ENCODE measurements at places on chromosomes 11 and 22.

GRCh38 chr22:35373781-35374180 lies 7.1 kb upstream of the HMOX1 start:
- no peak for DNase-seq

DNA sequence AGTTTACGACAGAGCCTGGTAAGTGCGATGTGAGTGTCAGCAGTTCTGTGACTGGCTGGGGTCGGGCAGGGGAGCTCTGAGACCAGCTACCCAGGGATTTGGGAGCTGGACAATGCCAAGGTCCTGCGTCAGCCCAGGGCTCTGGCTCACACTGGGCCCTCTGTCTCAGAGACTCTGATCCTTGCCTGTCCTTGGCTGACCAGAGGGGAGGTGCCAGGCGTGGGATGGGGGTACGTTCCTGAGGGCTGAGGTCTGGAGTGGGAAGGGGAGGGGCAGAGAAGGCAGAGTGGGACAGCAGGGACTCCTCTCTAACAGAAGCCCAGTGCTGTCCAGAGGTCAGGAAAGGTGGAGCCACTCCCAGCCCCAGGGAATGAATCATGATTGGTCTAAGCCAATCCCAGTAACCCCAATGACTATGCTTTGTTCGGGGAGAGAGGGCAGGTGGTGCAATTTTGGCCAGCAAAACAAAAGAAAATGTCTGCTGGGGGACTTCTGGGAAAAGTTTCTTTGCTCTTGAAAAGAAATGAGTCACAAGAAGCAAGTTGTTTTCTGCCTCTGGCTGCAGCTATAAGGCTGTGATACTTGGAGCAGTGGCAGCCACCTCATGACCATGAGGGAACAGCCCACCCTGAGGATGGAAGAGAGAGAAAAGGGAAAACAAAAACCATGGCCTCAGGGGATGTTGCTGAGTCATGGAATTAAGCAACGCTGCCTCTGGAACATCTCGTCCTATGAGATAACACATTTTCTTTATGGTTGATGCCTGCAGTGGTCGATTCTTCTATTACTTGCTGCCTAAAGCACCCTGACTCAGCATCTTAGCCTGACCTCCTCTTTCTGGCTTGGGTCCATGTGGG lies 108.3 kb downstream of the CHST1 start:
- no peak for DNase-seq

GRCh38 chr11:20131788-20132666 lies 28.2 kb downstream of the DBX1 start:
- peak; percentile 33 for DNase-seq

DNA sequence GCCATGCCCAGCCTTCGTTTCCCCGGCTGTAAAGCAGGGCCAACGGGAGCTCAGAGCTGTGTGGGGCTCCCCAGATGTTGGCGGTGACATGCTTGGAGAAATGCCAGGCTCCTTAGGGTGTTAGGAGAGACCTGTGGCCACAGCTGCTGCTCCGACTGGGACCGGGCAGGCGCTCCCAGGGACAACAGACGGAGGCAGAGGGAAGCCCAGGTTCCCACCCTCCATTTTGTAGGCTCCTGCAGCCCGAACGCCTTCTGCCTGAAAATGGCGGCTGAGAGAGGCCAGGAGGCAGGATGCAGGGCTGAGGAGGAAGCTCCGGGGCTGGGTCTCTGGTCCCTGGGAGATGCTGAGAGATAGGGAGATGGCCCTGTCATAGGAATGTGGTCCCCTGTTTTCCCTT lies 10.0 kb downstream of the CD6 start:
- no peak for DNase-seq

DNA sequence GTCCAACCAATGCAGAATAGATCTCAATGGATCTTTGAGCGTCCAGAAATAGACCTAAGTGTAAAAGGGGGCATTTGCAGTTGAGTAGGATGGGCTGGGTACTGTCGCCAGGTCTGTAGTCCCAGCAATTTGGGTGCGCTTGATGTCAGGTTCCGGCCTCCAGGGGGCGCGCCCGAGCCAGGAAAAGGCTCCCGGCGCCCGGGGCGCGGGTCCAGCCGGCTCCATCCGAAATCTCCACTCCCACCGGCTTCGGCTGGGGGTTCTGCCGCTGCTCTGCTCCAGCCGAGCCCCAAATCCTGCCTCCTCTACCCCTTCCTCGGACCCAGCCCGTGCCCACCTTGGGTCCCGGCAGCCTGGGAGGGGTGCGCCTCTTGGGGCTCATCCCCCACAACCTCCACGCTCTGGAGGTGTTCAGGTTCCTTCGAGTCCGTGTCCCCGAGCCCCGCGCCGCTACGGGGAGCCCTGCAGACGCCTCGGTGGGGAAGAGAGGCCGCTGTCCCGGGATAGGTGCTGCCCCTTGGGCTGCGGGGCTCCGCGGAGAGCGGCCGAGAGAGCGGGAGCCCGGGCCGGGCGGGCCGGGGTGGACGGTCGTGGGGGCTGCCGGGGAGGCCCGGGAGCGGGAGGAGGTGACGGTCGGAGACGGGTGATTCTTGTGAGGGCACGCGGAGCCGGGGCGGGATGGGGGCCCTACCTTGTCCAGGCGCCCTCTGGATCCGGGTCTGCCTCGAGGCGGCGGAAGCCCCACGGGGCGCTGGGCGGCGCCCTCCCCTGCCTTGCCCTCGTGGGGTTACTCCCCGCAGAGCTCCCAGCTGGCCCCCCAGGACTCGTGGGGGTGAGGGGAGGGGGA lies 13.0 kb upstream of the CYB5R3 start:
- no peak for DNase-seq

DNA sequence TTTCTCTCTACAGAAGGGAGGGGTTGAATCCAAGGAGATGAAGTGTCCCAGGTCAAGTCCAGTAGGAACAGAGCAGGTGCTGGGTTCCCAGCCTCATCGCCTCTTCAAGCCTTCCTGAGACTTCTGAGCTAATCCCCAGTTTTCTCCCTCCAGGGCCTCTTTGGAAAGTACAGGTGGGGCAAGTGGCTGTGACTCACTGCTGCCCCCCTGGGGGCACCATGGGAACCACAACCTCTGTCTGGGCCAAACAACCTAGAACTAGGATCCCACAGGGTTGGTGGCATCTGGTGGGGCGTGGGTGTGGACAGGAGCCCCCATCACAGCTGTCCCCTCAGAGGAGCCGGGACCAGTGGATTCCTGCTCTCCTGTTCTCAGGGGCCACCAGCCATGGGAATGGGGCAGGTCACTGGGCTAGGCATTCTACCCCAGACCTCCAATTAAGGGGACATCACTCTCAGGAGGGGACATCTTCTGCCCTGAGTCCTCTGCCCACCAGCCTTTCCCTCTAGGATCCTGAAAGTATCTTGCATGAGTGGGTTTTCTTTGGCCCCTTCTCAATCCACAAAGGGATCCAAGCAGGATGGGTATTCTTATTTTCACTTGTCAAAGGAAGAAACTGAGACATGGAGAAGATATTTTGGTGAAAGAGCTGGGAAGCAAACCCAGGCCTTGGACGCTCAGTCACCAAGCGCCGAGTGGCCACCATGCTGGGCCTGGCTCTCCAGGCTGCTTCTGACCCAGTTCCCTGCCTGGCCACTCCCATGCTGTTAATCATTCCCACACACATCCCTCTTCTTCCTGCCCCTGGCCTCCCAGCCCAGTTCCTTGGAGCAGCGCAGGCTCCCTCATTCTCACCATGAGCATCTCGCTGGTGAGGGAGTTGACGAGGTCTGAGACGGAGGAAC lies 23.8 kb downstream of the LRRC10B start:
- no peak for DNase-seq

- DNase-seq = no peak
These were observed 271.4 kb downstream of the ETS1 start for GRCh38 chr11:128315933-128316332.

DNA sequence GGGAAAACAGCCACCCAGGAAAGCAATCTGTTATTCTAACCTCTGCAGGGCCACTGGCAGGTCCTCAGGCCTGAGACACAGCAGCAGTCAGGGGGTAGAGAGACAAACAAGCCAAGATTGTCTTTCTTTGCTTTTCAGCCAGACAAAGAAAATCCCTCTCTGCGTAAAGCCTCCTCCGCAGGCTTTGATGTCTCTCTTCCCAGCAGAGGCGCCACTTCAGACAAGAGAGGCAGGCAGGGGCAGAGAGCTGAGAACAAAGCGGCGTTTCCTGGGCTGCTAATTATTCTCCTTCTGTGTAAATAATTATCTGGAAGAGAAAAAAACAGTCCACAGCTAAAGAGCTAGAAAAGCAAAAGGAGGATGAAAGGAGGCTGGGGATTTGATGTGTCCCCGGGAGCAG lies 102.7 kb upstream of the SEZ6L start:
- DNase-seq = no peak

DNA sequence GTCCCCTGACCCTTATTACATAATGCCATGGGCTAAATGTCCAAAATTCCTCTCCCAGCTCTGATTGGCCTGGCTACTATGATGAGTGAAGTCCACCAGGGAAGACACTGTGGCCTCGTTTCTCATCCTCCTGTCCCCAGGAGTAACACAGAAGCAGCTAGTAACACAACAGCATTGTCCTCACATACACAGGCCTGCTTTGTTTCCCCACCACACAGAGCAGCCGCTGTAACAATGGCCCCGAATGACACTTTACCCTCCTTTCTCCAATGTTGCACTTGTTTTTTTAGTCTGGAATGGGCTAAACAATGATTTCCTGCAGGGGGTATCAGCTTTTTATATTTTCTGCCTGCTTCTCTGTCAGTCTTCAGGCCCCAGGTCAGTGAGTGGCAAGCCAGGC lies at the start of gene PRR5L:
PRR5L (plus strand) TSS at position 363 of the 400 bp plus-strand sequence. CDS start 104,834 bp downstream, outside the sequence.
- DNase-seq = no peak

DNA sequence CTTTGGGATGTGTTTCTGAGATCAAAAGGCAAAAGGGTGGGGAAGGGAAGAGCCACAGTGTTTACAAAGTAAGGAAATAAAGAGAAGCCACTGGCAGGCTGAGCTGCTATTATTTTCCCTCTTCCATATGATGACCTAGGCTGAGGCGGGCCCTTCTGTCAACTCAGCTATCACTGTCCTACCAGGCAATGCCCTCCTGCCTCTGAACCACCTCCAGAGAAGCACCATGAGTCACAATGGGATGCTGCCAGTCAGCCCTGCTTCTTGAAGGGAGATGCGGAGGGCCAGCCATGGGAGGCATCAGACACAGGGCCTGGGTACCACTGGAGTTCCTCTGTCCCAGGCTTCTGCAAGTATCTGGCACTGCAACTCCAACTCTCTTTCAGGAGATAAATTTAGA lies 107.9 kb upstream of the BID start:
- DNase-seq = no peak

- DNase-seq = no peak
These were observed 16.7 kb upstream of the PISD start for GRCh38 chr22:31678748-31679147.

GRCh38 chr11:69044111-69045013 lies 4.4 kb upstream of the TPCN2 start:
- DNase-seq = peak; percentile 42

DNA sequence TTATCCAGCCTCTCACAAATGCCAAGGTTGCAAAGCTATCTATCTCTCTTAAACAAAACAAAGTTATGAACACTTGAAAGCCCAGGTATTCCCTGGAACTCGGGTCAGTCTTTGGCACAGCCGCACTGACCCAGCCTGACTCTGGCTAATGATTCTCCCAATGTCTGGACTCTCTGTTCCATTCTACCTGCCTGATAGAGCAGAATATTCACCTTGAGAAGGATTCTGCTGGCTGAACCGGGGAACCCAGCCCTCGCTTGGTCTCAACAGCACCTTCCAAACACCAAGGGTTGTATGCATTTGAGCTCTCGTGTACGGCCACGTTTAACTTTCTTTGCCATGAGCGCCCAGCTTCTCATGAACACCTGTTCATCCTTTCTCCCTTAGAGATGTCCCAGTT lies 116.8 kb downstream of the ZBTB16 start:
- no peak for DNase-seq

GRCh38 chr11:689625-690024 lies 5.4 kb downstream of the DEAF1 start:
- DNase-seq = no peak

GRCh38 chr11:126736682-126737572 lies 263.6 kb downstream of the KIRREL3 start:
- DNase-seq = no peak

- no peak for DNase-seq
These were observed 58.8 kb downstream of the MCM5 start for GRCh38 chr22:35458547-35459422.

GRCh38 chr11:71998649-71999310 lies at the start of gene IL18BP:
Gene IL18BP, plus strand, starts transcription at chr11:71998909. Its CDS starts 1,076 bp downstream, at chr11:71999985.
- DNase-seq = no peak

- DNase-seq = no peak
These were observed 505.2 kb downstream of the TBC1D22A start for GRCh38 chr22:47267513-47268282.

GRCh38 chr22:36729321-36729720 lies 25.8 kb upstream of the CACNG2 start:
- DNase-seq = no peak

GRCh38 chr11:47161134-47161854 lies 15.4 kb downstream of the ARFGAP2 start:
- no peak for DNase-seq

GRCh38 chr11:106238704-106239360 lies 161.4 kb downstream of the AASDHPPT start:
- DNase-seq = no peak

DNA sequence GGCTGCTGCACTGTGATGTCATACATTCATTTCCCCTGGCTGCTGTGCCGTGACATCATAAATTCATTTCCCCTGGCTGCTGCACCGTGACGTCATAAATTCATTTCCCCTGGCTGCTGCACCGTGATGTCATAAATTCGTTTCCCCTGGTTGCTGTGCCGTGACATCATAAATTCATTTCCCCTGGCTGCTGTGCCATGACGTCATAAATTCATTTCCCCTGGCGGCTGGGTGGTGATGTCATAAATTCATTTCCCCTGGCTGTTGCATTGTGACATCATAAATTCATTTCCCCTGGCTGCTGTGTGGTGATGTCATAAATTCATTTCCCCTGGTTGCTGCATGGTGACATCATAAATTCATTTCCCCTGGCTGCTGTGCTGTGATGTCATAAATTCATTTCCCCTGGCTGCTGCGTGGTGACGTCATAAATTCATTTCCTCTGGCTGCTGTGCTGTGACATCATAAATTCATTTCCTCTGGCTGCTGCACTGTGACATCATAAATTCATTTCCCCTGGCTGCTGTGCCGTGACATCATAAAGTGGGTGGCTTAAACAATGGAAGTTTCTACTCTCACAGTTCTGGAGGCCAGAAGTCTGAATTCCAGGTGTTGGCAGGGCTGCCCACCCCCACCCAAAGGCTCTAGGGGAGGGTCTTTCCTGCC lies 301.1 kb downstream of the SHANK2 start:
- DNase-seq = no peak

Measured in fibroblast of skin of left biceps (primary cell).